Renal cortex interstitium (tissue), 15 donors: ENCODE measurements at places on chromosomes 2 and 18. TPM values are rescaled to one million over a fixed set of nuclear protein-coding genes. Genes with fewer than 3 reads are reported as not detected.

The PDK1 gene
- 10.9 TPM for polyA plus RNA-seq

The ZNF512 gene
- polyA plus RNA-seq = 76.3 TPM

The PROM2 gene
- 42.8 TPM for polyA plus RNA-seq

The ADGRF3 gene
- 2.4 TPM for polyA plus RNA-seq

The CCDC148 gene
- 8.4 TPM for polyA plus RNA-seq

GRCh38 chr18:9000733-9001132, 101.8 kb upstream of the NDUFV2 start:
- DNase-seq = no peak

GRCh38 chr2:214156971-214157370, 253.9 kb upstream of the VWC2L start:
- no peak for DNase-seq

DNA sequence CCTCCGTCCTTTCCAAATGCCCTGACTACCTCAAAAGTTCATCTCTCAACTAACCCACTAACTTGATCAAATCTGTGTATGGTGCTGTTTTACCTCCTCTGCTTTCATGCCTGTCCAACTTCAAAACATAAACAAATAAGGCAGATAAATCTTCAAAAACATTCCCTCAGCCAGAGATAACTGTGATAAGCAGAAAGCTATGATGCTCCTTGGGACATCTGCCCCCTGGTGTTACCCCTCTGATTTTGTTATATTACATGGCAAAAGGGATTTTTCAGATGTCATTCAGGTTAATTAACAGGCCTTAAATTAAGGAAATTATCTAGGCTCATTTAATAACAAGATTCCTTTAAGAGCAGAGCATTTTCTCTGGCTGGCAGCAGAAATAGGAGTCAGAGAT, 810.8 kb upstream of the CHAC2 start:
- DNase-seq = no peak

DNA sequence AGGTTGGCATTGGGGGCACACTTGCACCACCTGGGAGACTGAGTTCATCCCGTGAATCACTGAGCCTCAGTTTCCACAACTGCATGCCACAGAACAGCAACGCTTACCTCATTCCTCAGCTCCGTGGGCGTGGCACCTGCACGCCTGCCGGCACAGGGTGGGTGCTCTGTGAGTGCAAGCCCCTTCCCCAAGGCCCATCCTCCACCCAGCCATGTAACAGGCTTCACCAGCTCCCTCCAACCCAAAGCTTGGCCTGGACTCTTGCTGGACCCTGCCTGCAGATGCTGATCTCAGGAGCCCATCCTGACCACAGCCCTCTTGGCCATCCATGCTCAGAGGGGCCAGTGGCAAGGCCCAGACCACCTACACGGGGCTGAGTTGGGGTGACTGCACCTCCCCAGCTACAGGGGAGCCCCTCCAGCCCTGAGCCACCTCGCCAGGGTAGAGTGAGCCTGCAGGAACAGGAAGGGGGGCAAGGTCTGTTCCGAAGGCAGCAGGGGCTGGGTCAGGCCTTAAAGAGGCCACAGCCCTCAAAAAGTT, 1.8 kb downstream of the PRLH start:
- DNase-seq = no peak
